T-helper 1 cell treated with Interleukin-12 subunit alpha and Interleukin-12 subunit beta and Interleukin-4 antibody, amounts not matched to agents 30 ng/mL and 1 ng/mL, for 36 hours (primary cell): ENCODE measurements at places on chromosomes 4 and X. TPM values are rescaled to one million over a fixed set of nuclear protein-coding genes. Genes with fewer than 3 reads are reported as not detected.

The CRLF2 gene
- total RNA-seq = 7.6 and 9.8 TPM in 2 replicates

The EBP gene
- total RNA-seq = 226 and 227 TPM in 2 replicates

The AKAP4 gene
- not detected in 2 replicates for total RNA-seq

The PLAC1 gene
- total RNA-seq = not detected in 2 replicates

The AFF1 gene
- total RNA-seq = 72.1 and 76.0 TPM in 2 replicates

The AKAP14 gene
- not detected in 2 replicates for total RNA-seq

The ATRX gene
- total RNA-seq = 84.4 and 84.7 TPM in 2 replicates

The MND1 gene
- 8.2 and 10.6 TPM in 2 replicates for total RNA-seq

The CD40LG gene
- total RNA-seq = 241 and 243 TPM in 2 replicates

The RNF4 gene
- total RNA-seq = 98.8 and 102 TPM in 2 replicates

The OPRPN gene
- total RNA-seq = not detected in 2 replicates

The TMEM128 gene
- total RNA-seq = 15.5 and 16.5 TPM in 2 replicates

The RRH gene
- 0.15 TPM in 1 of 2 replicates, not detected in the other for total RNA-seq

The CXorf58 gene
- total RNA-seq = not detected in 2 replicates

The LONRF3 gene
- 0.17 and 0.32 TPM in 2 replicates for total RNA-seq

The FAM47A gene
- total RNA-seq = not detected in 2 replicates

The ATP8A1 gene
- total RNA-seq = 22.6 and 22.9 TPM in 2 replicates

The VCX3A gene
- total RNA-seq = not detected in 2 replicates

The DNASE1L1 gene
- total RNA-seq = 17.3 and 21.8 TPM in 2 replicates

The SERPINA7 gene
- not detected in 2 replicates for total RNA-seq

The NLRP2B gene
- not detected in 2 replicates for total RNA-seq

The S100P gene
- 15.5 and 18.8 TPM in 2 replicates for total RNA-seq

The DHRSX gene
- 20.0 and 21.1 TPM in 2 replicates for total RNA-seq

The XAGE1B gene
- not detected in 2 replicates for total RNA-seq

The ATP1B4 gene
- total RNA-seq = not detected in 2 replicates

The RPL39 gene
- total RNA-seq = 1,745 and 1,793 TPM in 2 replicates

The HELT gene
- total RNA-seq = not detected in 2 replicates

The SPOCK3 gene
- not detected in 2 replicates for total RNA-seq

The IL2 gene
- 4.6 and 5.7 TPM in 2 replicates for total RNA-seq

The ART3 gene
- total RNA-seq = not detected in 2 replicates

The DCAF4L1 gene
- 0.32 TPM in 2 replicates for total RNA-seq

The SLITRK2 gene
- total RNA-seq = not detected in 2 replicates

The HOPX gene
- 93.4 and 96.6 TPM in 2 replicates for total RNA-seq

The SPANXC gene
- total RNA-seq = not detected in 2 replicates

The SMR3B gene
- total RNA-seq = not detected in 2 replicates

The PDGFC gene
- not detected in 2 replicates for total RNA-seq
